ENCODE measurements at places on chromosomes 7 and 10.

GRCh38 chr7:42915356-42915755 lies 3.5 kb upstream of the C7orf25 start:
- no peak for DNase-seq

GRCh38 chr10:114242235-114242634 lies 3.2 kb downstream of the VWA2 start:
- no peak for DNase-seq

DNA sequence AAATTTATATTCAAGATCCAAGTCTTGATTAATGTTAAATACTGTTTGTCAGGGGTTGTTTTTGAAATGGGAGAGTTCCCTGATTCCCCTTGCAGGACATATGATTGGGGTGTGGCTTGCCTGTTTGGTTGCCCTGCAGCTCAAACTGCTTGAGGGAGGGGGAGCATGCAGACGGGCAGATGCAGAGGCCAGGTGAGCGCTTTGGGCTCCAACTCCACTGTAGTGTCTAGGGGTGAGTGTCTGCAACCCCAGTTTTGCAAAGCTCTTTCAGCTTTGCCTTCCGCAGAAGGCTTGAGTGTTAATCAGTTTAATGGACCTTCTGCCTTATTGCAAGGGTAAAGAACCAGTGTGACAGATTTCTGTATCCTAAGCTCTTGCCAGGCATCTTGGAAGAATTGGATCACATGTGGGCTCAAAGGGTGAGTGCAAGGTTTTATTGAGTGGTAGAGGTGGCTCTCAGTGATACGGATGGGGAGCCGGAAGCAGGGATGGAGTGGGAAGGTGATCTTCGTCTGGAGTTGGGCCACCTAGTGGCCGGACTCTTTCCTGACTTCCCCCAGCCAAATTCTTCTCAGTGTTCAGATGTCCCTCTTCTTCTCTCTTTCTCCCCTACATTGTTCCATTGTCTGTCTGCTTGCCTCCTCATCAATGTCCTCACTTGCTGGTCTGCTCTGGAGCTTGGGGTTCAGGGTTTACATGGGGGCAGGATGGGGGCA lies 479.7 kb downstream of the ATRNL1 start:
- no peak for DNase-seq

DNA sequence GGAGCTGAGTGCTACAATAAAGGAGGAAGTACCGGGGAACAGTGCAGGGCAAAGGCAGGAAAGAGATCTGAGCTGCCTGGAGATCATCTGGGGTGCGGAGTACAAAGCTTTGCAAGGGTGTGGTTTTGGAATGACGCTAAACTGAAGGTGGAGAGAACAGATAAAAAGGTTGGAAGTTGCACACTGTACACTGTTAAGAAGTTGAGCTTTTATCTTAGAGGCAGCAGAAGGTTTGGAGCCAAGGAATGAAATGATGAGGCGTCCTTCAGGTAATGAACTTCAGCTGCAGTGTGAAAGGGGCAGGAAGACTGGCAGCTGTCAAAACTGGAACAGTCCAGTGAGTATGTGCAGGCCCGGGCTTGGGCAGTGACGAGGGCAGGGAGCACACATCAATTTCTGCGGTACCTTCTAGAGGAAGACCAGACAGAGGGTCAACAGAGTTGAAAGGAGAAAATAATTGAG lies 7.2 kb upstream of the ANKRD61 start:
- DNase-seq, result no peak

- DNase-seq, result no peak
Observed at GRCh38 chr10:70343312-70343711, 39.1 kb downstream of the LRRC20 start.

GRCh38 chr10:97669571-97669970 lies 17.5 kb downstream of the AVPI1 start:
- DNase-seq, result no peak

- DNase-seq, result no peak
Observed at GRCh38 chr10:79084972-79085597, 16.3 kb downstream of the ZMIZ1 start.

DNA sequence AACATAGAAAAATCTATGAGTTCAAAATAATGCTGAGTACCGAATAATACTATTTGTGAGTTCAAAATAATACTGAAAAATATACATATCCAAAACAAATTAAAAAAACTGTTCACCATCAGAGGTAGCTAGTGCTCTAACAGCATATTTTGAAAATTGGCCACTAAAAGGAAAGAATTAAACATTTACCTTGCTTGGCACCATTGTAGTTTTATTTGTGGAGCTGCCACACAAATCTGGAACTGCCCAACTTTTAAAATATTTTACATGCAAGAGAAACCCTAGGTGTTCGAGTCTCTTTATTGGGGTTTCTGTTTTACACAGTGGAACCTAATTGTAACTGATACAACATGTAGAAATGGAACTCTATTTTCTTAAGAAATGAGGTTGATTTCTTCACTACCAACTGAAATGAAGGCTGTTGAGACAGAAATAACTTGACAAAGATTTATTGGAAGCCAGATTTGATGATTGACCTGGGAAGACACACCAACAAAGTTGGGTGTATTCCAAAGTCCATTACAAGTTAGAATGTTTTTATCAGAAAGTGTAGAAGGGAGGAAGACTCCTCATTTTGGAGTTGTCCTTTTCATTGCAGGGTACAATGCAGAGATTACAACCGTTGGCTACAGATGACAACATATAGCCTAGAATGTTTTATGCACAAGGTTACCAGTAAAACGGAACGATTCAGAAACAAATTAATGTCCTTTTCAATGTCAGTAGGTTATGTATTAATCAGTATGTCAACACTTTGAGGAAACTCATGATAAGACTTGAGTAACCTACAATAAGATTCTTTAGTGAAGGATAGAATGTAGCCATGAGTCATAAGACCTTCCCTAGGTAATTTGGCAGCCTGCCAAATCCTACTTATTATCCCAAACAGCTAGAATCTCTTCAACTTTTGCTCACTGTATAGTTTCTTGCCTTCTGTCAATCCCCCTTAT lies 73.8 kb upstream of the PAPSS2 start:
- no peak for DNase-seq

DNA sequence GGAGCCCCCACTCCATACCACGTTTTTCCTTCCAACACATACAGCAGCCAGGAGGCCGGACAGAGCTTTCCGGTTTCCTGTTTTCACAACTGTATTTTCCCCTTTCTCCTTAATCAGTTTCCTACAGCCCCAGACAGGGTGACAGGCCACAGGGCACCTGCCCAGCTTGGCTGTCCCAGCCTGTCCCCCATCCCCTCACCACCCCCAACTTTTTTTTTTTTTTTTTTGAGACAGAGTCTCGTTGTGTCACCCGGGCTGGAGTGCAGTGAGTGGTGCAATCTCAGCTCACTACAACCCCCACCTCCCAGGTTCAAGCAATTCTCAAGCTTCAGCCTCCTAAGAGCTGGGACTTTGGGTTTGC lies 10.3 kb upstream of the HSPB1 start:
- DNase-seq, result no peak

DNA sequence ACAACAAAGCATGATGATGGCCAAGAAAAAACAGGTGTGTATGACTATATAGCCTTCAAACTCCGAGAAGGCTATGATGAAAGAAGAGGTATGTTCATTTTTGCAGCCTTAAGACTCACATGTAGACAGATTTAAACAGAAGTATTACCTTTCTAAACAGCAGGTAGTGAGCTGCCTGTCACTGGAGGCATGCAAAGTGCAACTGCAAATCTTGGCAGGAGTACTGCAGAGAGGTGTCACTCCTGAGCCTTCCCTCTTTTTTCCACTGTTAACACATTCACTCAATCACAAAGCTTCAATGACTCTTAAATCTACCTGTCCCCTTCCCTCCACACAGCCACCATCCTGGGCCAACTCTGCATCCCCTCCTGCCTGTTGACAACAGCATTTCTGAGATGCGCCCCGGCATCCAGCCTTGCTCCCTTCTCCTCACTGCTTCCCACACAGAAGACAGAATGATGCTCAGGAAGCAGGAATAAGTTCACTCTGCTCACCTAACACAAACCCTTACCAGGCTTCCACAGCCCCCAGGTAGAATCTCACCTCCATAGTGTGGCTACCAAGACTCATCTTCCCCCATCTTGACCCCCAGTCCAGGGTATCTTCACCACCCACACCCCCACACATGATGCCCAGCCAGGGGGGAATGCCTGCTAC lies 161.9 kb upstream of the ZMIZ1 start:
- no peak for DNase-seq

DNA sequence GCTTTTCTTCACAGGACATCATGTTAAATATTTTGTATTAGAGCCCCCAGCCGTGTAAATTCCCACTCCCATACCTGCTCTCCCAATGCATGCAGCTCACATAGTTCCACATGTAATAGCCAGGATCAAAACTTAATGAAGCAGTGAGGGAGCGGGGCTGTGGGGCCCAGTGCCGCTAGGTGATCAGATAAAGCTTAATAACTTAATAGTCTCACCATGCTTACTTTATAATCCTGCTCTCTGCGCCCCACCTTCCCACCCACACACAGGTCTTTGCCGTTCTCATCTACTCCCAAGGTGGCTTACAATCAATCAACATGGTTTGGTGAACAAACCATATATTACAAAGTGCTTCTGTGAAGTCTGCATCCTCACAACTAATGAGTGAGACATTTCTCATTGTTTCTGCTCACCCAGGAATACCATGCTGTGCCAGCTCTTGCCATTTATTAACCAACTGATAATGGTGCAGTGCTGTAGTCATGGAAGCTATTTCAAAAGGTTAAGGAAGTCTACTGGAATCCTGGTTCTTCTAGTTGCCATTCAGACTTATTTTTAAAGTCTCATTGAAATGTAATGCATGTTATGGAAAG lies 156.4 kb downstream of the CTTNBP2 start:
- DNase-seq, result no peak

DNA sequence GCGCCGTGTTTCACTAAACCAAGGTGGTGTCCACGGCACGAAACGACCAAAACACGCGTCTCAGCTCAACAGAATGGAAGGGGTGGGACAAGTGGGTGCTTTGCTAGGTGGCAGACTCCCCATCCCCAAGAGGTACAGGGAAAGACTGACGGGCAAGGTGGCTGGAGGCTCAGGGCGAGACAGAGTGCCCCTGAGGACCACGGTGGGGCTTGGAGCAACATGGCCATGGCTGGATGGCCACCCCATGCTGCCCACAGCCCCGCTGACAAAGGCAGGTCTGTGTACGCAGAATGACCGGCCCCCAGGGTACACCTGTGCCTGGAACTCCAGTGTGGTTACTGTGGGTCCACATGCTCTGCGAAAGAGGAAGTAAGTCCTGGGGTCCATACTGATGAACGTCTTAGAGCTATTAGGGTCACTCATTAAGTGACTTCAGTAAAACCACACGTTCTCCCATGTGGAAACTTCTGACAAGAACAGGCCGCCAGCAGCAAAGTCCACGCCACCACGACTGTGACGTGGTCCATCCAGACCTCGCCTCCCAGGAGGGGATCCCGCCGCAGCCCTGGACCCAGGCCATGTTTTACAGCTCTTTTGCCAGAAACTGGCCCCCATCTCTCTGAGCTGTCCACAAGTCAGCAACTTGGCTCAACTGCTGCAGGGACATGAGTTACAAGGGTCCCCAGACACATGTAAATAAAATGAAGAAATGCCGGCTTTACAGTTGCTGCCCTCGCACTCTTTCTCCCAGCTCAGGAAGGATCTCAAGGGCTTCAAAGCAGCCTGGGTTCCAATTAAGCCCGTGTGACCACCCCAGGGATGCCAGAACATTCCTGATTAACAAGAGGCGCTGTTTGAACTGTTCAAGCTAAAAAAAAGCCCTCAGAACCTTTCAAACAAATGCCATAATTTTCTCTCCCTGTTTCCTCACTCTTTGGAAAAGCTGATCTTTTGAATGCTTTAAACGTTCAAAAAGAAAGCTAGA lies 66.8 kb downstream of the MAD1L1 start:
- no peak for DNase-seq

DNA sequence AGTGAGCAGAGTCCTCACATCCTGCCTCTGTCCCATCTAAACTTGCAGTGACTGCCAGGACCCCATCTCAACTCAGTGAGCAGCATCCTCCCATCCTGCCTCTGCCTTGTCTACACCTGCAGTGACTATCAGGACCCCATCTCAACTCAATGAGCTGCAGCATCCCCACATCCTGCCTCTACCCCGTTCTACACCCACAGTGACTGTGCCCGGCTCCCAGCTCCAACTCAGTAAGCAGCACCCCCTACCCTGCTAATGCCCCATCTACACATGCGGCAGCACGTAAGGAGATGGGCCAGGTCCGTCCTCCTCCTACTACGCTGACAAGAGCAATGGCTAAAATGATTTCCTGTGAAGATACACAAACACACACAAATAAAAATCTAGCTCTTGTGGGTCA lies 65.5 kb downstream of the TNS3 start:
- DNase-seq, result no peak

DNA sequence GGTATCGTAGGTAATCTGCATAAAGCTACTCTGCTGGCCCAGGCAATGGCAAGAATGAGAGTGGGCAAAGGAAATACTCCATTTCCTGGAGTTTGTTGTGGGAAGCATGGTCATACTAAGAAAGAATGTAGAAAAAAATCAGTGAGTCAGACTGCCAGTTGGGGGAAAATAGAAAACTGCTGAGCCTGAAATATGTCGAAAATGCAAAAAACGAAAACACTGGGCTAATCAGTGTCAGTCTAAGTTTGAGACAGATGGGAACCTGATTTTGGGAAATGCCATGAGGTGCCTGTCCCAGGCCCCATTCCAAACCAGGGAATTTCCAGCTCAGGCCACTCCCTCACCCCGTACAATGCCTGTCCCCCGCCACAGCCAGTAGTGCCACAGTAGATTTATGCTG lies 150.0 kb downstream of the ZNF33B start:
- no peak for DNase-seq

DNA sequence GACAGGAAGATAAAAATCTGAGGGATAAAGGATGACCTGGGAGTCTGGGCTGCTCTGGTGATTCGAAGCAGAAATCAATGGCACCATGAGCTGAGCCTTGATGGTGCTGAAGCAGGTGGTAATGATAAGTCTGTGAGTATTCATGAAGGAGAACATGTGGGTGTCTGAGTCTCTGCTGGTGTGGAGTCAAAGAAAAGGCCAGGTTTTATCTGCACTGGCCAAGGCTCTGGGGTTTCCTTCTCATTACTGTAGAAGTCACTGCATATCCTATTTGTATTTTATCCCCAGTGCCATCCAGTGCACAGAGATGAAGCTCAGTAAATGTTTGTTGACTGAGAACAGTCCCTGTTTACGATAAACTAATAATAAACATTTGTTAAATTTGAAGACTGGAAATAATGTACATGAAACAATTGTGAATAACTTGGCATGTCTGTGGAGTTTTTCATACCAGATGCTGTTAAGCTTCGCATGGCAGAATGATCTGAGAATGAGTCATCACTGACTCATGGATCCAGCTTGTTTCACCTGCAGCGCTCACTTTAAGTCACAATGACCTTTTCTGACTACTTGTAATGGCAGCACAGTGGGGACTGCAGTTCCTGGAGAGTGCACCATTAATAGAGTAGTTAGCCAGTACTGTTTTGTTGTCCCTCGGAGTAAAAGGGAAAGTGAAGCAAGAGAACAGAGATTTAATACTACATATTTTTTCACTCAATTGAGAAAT lies 538.5 kb downstream of the HTR7 start:
- DNase-seq, result no peak

GRCh38 chr7:158361326-158361946 lies 226.2 kb downstream of the PTPRN2 start:
- no peak for DNase-seq

GRCh38 chr10:24437302-24437701 lies 228.4 kb downstream of the KIAA1217 start:
- no peak for DNase-seq
